Neural progenitor cell (in vitro differentiated cells): ENCODE measurements at places on chromosomes 6 and 20. TPM values are rescaled to one million over a fixed set of nuclear protein-coding genes. Genes with fewer than 3 reads are reported as not detected.

DNA sequence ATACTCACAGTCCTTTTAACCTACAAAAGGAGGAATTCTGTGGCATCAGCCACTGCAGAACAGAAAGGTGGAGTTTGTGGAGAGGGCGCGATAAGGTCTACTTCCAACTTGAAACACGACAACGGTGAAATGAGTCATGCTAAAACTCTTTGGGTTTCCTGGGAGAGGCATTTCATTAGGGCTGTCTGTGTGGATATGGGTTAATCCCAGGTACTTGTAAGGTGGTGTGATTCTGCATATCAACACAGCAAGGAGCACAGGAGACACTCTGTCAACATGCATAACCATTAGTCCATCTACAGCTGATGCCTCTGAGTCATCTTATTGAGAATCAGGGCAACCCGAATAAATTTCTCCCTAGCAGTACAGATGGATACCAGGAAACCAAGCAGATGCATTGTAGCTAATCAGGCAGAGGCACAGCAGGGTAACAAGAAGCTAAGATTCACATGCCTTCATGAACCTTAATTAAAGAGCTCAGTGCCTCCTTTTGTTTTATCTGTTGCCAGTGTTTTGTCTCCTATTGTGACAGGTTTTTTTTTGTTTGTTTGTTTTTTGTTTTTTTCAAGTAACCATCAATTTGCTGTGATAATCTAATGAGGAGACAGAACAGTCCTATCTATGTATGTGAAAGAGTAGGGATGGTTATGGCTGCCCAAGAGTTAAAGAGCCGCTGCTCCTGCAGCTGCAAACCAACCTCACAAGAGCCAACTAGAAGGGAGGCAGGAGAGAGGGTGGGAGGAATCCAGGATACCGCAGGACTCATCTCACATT lies 315.8 kb upstream of the SOX4 start:
- DNase-seq, result peak; percentile 44
- peak overlapping the region; percentile 82 for H3K27ac ChIP-seq
- H3K27me3 ChIP-seq, result no peaks in the 10 kb centered on the region
- no peaks in the 10 kb centered on the region for H3K36me3 ChIP-seq

SLPI gene
- not detected in 2 replicates for total RNA-seq

EDN1 gene
- total RNA-seq, result 0.93 and 2.9 TPM in 2 replicates

- DNase-seq, result no peak
- H3K4me1 ChIP-seq, result no peaks in the 10 kb centered on the region
- H3K27me3 ChIP-seq, result no peaks in the 10 kb centered on the region
- H3K36me3 ChIP-seq, result no peaks in the 10 kb centered on the region
These were observed 82.4 kb downstream of the RAMACL start for GRCh38 chr6:166504100-166504499.

DNA sequence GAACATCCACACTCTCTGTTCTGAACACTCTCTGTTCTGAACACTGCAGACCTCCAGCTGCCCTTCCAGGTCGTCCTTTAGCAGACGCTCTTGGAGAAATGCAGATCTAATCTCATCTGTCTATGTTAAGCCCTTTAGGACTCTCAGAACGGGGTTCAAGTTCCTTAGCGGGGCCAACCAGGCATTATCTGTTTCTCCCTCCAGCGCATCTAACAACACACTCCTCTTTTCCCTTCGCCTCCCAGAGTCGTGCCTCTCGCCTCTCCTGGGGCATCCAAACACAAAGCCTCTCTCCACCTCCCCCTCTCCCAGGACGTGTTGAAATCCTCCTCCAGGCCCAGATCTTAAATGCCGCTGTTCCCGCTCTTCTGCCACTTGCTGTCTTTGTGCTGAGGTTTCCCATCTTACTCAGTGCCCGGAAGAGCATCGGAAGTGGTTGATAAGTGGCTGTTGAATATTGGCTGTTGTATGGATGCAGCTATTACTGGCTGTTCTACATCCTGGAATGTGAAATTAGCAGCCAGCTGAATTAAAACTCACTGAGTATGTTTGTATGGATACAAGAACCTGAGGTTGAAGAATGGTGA lies 108.4 kb upstream of the GGTLC1 start:
- no peaks in the 10 kb centered on the region for H3K27me3 ChIP-seq
- no peaks in the 10 kb centered on the region for H3K36me3 ChIP-seq
- DNase-seq, result peak; percentile 24

DNA sequence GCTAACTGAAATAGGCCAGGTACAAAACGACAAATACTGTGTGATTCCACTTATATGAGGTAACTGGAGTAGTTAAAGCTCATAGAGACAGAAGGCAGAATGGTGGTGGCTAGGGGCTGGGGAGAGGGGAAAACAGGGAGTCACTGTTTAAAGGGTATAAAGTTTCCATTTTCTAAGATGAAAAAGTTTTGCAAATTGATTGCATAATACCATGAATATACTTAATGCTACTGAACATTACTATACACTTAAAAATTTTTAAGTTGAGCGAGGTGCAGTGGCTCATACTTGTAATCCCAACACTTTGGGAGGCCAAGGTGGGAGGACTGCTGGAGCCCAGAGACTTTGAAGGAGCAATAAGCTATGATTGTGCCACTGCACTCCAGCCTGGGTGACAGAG lies 138.6 kb upstream of the ARID1B start:
- no peak for DNase-seq
- H3K4me3 ChIP-seq, result no peak overlapping the region
- H3K36me3 ChIP-seq, result no peaks in the 10 kb centered on the region
- H3K4me1 ChIP-seq, result no peaks in the 10 kb centered on the region
- no peaks in the 10 kb centered on the region for H3K27me3 ChIP-seq
- H3K27ac ChIP-seq, result no peak overlapping the region

KIF25 gene
- 1.2 and 1.5 TPM in 2 replicates for total RNA-seq

GRCh38 chr6:69900869-69901268 lies 34.5 kb downstream of the COL19A1 start:
- no peak overlapping the region for H3K27ac ChIP-seq
- no peak overlapping the region for H3K4me3 ChIP-seq
- DNase-seq, result no peak
- no peaks in the 10 kb centered on the region for H3K4me1 ChIP-seq
- H3K27me3 ChIP-seq, result no peaks in the 10 kb centered on the region
- H3K36me3 ChIP-seq, result no peaks in the 10 kb centered on the region

DNA sequence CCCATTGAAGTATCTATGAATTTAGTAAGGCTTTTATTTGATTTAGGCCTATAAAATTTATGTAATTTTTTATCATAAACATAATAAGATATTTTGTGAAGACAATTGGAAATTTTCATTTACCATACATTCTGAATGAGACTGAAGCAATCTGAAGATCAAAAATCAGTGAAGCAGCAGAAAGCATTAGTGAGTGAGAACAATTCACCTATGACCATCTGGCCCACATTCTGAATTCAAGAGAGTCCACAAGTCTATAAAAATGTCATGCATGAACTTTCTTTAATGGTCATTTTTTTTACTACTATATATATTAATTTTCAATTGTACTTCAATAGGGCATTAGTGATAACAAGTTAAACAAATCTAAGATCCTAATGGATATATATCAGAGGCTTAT lies 1026.6 kb upstream of the MAP3K7 start:
- no peak overlapping the region for H3K4me3 ChIP-seq
- no peaks in the 10 kb centered on the region for H3K27me3 ChIP-seq
- peaks cover 8% of the 10 kb centered on the region for H3K4me1 ChIP-seq

VGLL2 gene
- total RNA-seq, result not detected in 2 replicates

DNA sequence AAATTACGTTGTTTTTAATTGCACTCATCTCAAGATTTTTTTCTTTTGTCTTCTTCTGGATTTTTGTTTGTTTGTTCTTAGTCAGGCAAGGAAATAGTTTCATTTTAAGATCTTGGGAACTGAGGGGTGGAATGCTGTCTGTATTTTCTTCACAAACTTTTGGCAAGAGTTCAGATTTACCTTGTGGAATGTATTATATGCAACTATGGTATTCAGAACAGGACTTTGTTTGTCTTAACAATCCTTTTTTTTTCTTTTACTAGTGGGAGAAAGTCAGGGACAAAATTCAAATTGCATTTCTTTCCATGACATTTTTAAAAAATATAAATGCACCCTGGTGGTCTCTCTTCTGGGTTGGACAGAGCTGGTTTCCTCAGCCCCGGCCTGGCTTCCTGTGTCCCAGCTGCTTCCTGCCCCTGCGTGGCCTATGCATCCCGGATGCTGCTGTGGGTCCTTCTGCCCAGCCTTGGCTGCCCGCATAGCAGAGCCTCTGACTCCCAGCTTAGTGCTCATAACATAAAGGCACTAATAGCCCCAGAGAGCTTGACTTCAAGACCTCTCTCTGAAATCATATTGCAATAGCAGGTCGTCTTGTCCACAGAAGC lies 520.7 kb downstream of the QKI start:
- no peak overlapping the region for H3K27ac ChIP-seq
- no peaks in the 10 kb centered on the region for H3K27me3 ChIP-seq
- no peaks in the 10 kb centered on the region for H3K36me3 ChIP-seq
- no peak overlapping the region for H3K4me3 ChIP-seq
- peaks cover 3% of the 10 kb centered on the region for H3K4me1 ChIP-seq
- no peak for DNase-seq

DNA sequence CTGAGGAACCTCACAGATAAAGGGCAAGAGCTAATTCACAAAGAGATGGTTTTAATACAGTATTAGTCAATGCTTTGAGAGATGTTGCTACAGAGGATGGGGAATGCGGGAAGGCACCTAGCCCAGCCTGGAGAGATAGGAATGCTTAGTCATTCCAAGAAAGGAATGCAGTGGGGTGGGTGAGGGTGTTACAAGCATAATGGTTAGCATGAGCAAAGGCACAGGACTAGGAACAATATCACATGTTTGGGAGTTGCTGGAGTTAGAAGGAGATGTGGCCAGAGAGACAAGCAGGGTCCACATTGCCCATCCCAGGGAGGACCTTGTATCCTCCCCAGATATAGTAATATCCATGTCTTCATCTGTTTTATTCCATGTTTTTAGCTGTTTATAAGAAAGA lies 107.0 kb upstream of the OGFRL1 start:
- no peak overlapping the region for H3K27ac ChIP-seq
- H3K4me1 ChIP-seq, result no peaks in the 10 kb centered on the region
- H3K4me3 ChIP-seq, result no peak overlapping the region
- no peaks in the 10 kb centered on the region for H3K36me3 ChIP-seq
- H3K27me3 ChIP-seq, result no peaks in the 10 kb centered on the region
- DNase-seq, result peak; percentile 52

DNA sequence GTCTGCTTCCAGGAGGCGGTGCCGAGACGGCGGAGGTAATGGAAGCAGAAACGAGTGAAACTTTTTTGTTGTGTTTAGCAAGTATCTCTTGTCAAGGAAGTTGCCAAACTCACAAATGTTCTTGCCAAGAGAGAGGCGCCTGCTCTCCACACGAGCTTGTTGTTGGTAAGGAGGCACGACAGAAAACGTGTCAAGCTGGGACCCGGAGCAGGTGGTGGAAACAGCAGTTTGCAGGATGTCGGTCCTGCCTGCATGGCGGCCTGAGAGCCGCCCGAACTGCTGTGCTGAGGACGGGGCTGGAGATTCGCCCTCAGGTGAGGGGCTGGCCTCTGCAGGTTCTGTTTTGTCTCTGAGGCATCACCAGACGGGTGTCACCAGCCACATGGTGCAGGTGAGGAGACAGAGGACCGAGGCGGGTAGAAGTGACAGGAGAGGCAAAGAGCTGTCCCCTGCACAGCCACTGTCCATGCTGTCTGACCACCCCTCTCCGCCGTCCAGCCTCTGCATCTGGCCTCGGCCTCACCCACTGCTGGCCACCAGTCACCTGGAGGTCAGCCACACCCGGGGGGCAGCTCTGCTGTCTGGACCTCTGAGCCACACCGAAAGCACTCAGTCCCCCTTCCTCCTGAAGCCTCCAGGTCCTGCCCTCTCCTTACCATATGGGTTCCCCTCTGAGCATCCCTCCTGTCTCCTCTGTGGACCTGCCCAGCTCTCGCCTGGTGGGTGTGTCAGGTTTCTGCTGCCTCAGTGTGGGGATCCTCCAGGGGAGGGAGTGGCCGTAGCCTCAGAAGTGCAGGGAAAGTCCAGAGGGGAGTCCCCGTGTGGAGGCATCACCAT lies 261.5 kb downstream of the TAF4 start:
- no peak for DNase-seq
- H3K27ac ChIP-seq, result no peak overlapping the region
- H3K4me1 ChIP-seq, result peaks cover 12% of the 10 kb centered on the region
- no peak overlapping the region for H3K4me3 ChIP-seq
- H3K36me3 ChIP-seq, result no peaks in the 10 kb centered on the region

DNA sequence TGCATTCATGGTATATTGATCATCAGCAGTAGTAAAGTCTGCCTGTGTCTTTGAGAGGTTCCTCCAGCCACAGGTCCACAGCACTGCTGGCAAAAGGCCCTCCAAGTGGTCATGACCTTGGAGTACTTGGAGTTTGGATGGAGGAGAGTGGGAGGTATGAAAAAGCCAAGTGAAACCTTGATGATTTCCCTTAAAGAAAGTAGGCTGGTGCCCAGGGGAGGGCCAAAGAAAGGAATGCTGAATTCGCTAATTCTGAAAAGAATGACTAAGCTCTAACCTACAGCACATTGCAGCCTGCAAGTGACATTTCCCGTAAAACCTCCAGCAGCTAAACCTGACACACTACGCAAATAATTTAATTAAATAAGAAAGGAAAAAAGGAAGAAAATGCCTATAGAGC lies 223.4 kb upstream of the TAB2 start:
- H3K36me3 ChIP-seq, result no peaks in the 10 kb centered on the region
- H3K27ac ChIP-seq, result no peak overlapping the region
- peak; percentile 18 for DNase-seq
- no peaks in the 10 kb centered on the region for H3K4me1 ChIP-seq
- H3K4me3 ChIP-seq, result no peak overlapping the region

IL17A gene
- total RNA-seq, result not detected in 2 replicates

HLA-F gene
- 0.56 TPM in 1 of 2 replicates, not detected in the other for total RNA-seq

MKKS gene
- total RNA-seq, result 23.9 and 36.3 TPM in 2 replicates

DNA sequence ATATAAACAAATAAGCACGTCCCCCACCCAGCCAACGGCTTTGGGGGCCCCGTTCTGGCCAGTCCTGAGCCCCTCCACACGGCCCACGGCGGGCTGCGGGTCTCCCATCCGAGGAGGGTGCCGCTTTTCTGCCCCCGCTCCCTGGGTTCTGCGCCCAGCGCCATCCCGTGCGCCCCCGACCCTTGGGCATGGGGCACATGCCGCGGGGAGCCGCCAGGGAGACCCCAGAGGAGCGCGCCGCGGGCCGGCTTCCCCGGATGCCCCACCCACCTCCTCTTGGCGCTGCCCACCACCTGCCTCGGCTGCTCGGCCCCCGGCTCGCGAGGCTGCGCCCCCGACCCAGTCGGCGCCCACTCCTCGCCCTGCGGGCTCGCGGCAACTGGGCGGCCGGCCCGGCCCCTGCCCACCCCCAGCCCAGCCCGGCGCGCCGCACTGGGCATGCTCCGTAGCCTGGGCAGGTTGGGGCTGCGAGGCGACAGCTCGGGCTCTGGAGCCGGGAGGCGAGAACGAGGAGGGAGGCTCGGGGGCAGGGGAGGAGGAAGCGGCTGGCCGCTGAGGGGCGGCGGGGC lies 570 bp upstream of the PLCB4 start:
- H3K4me3 ChIP-seq, result peak overlapping the region; percentile 89
- H3K27ac ChIP-seq, result peak overlapping the region; percentile 26
- H3K27me3 ChIP-seq, result no peaks in the 10 kb centered on the region
- H3K36me3 ChIP-seq, result no peaks in the 10 kb centered on the region
- peaks cover 43% of the 10 kb centered on the region for H3K4me1 ChIP-seq
- peak; percentile 89 for DNase-seq
